Activated T-cell treated with anti-CD3 and anti-CD28 coated beads, Interleukin-2, amount 50 U/mL, for 72 hours (primary cell): ENCODE measurements at places on chromosomes 7 and 10. TPM values are rescaled to one million over a fixed set of nuclear protein-coding genes. Genes with fewer than 3 reads are reported as not detected.

DNA sequence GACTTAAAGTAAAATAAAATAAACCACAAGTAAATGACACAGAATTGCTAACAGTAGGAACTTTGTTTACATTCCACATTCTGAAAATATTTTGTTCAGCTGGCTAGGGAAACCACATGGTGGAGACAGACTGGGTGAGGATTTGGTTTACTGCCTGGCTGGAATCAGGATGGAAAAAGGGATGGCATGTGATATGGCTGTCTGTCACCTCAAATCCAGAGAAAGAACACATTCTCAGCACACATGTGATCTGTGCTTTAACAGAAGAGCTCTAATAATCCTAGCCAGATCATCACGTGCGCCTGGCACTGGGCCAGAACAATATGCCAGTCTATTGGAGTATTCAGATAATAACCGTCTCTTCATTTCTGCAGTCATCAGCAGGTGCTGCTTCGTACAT is 90.9 kb upstream of the PIP4K2A start:
- H3K4me1 ChIP-seq: no peaks in the 10 kb centered on the region
- no peak overlapping the region for H3K4me3 ChIP-seq
- no peaks in the 10 kb centered on the region for H3K27me3 ChIP-seq
- H3K36me3 ChIP-seq: no peaks in the 10 kb centered on the region
- DNase-seq: no peak

GRCh38 chr7:36205803-36206202 is 52.7 kb downstream of the EEPD1 start:
- DNase-seq: no peak
- H3K4me3 ChIP-seq: no peak overlapping the region
- no peaks in the 10 kb centered on the region for H3K36me3 ChIP-seq
- peaks cover 61% of the 10 kb centered on the region for H3K4me1 ChIP-seq

- peaks cover 7% of the 10 kb centered on the region for H3K4me1 ChIP-seq
- H3K4me3 ChIP-seq: no peak overlapping the region
- peaks cover 80% of the 10 kb centered on the region for H3K27me3 ChIP-seq
Measured at GRCh38 chr7:1225441-1226185, 7.1 kb upstream of the UNCX start.

DNA sequence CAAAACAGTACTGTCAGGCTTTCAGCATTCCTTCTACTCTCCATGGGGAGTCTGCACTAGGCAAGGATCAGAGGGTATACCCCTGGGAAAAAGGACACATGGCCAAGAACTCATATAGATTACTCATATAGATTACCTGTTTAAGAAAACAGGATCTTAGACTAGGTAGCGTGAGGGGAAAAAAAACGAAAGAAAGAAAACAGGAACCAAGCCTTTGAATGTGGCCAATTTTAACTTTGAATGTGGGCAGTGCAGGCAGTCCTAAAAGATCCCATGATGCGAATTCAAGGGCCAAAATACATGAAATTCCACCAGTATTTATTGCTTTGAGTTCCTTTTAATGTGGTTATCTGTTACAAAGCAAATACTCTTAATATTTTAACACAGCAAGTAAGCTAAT is 108.6 kb upstream of the TAC1 start:
- no peak overlapping the region for H3K27ac ChIP-seq
- H3K4me1 ChIP-seq: no peaks in the 10 kb centered on the region
- no peak overlapping the region for H3K4me3 ChIP-seq
- H3K27me3 ChIP-seq: peaks cover 10% of the 10 kb centered on the region

DNA sequence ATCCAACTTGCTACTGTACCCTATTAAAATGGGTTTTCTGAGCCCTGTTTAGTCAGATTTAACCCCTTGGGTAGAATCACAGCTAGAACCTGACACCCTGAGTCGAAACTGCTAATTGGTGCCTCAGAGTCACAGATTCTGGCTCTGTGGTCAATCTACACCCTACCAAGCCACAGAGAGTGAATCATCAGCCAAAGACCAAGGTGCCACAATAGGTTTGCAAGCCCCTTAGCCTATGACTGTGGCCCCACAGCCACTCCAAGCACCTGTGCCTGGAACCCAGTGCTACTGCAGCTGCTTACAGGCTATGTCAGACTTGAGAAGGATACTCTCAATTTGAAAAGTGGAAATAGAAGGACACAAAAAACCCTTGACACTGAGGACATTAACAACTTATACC is 202.8 kb upstream of the KCND2 start:
- H3K4me1 ChIP-seq: no peaks in the 10 kb centered on the region
- no peaks in the 10 kb centered on the region for H3K36me3 ChIP-seq
- no peak overlapping the region for H3K4me3 ChIP-seq
- DNase-seq: no peak
- no peaks in the 10 kb centered on the region for H3K27me3 ChIP-seq

- DNase-seq: no peak
- H3K27me3 ChIP-seq: no peaks in the 10 kb centered on the region
- no peak overlapping the region for H3K4me3 ChIP-seq
- H3K36me3 ChIP-seq: peaks cover 6% of the 10 kb centered on the region
- peaks cover 75% of the 10 kb centered on the region for H3K4me1 ChIP-seq
Measured at GRCh38 chr7:55521512-55521911, 50.8 kb downstream of the VOPP1 start.

- H3K27me3 ChIP-seq: no peaks in the 10 kb centered on the region
- H3K4me1 ChIP-seq: peaks cover 10% of the 10 kb centered on the region
- no peaks in the 10 kb centered on the region for H3K36me3 ChIP-seq
- no peak overlapping the region for H3K27ac ChIP-seq
Measured at GRCh38 chr7:76310102-76310957, 7.9 kb downstream of the HSPB1 start.

Gene TMEM130
- 2.0 TPM for total RNA-seq

Gene MRLN
- not detected for total RNA-seq

DNA sequence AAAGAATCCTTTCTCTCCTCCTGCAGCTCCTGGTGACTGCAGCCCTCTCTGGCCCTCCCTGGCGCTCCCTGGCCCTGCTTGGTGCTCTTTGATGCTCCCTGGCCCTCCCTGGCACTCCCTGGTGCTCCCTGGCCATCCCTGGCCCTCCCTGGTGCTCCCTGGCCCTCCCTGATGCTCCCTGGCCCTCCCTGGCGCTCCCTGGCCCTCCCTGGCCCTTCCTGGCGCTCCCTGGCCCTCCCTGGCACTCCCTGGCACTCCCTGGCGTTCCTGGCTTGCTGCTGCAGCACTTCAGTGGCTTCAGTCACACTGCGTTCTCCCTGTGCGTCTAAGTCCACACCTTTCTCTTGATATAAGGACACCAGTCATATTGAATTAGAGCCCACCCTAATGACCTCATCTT is 15.2 kb upstream of the FGFR2 start:
- H3K36me3 ChIP-seq: no peaks in the 10 kb centered on the region
- H3K27ac ChIP-seq: no peak overlapping the region
- H3K27me3 ChIP-seq: peaks cover 15% of the 10 kb centered on the region
- no peak for DNase-seq

DNA sequence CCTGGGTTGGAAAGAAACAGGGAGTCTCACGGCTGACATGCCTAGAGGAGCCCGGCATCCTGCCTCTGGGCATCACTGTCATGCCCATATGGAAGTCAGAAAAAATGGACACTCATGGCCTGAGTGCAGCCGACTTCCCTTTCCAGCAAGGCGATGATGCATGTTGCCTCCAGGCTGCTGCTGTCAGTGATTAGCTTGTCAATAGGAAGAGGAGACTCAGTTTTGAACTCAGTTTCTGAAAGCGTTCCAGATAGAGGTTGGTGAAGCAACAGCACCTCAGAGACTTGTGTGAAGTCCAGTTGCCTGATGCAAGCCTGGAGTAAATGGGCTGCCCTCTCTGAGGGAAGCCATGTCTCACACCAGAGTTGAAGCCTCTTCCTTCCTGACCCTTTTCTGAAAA is 148.4 kb downstream of the TPST1 start:
- no peaks in the 10 kb centered on the region for H3K4me1 ChIP-seq
- no peaks in the 10 kb centered on the region for H3K27me3 ChIP-seq
- H3K4me3 ChIP-seq: no peak overlapping the region
- no peaks in the 10 kb centered on the region for H3K36me3 ChIP-seq
- H3K27ac ChIP-seq: no peak overlapping the region

- peaks cover 43% of the 10 kb centered on the region for H3K36me3 ChIP-seq
- H3K4me3 ChIP-seq: no peak overlapping the region
- H3K27me3 ChIP-seq: no peaks in the 10 kb centered on the region
- no peak for DNase-seq
- H3K4me1 ChIP-seq: no peaks in the 10 kb centered on the region
Measured at GRCh38 chr10:90885176-90885575, 13.4 kb downstream of the RPP30 start.

GRCh38 chr10:132827423-132827789 is 41.5 kb upstream of the NKX6-2 start:
- no peak overlapping the region for H3K4me3 ChIP-seq
- no peaks in the 10 kb centered on the region for H3K36me3 ChIP-seq
- H3K4me1 ChIP-seq: no peaks in the 10 kb centered on the region
- no peak overlapping the region for H3K27ac ChIP-seq
- H3K27me3 ChIP-seq: no peaks in the 10 kb centered on the region
- no peak for DNase-seq

DNA sequence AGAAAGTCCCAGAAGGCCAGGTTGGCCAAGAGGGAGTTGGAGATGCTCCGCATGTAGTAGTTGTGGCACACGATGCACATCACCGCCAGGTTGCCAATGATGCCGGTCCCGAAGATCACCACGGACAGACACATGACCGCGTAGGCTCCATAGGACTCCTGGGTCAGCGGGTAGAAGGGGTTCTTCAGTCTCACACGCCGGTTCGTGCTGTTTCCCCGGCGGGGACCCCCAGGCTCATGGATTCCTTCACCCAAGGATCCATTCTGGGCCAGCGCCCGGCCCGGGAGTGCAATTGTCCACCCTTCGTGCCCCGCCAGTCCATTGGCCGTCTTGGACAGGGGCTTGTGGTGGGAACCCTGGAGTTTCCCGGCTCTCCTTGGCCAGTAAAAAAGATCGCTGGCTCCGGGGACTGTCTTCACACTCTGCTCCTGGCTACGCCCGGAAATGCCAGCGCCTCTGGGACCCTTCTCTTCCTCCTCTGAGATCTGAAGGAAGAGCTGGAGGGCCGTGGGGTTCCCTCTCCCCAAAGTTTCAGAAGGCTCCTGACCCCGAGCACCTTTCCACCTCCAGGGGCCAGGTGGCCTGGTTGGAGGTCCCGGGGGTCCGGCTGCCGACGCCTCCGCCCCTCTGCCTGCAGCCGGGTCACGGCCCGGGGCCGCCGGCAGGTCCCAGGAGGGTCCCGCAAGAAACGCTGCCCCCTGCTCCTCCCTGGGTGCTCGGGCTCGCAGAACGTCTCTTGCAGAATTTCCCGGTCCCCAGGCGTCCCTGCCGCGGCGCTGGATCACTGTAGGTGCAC is 1.3 kb downstream of the GPR37 start:
- peaks cover 65% of the 10 kb centered on the region for H3K27me3 ChIP-seq
- H3K4me3 ChIP-seq: peak overlapping the region; percentile 88
- H3K4me1 ChIP-seq: peaks cover 18% of the 10 kb centered on the region
- no peak for DNase-seq
- no peaks in the 10 kb centered on the region for H3K36me3 ChIP-seq

- H3K27ac ChIP-seq: no peak overlapping the region
- H3K4me3 ChIP-seq: no peak overlapping the region
- H3K27me3 ChIP-seq: peaks cover 6% of the 10 kb centered on the region
- peaks cover 3% of the 10 kb centered on the region for H3K36me3 ChIP-seq
- no peak for DNase-seq
Measured at GRCh38 chr7:73995330-73995729, 32.6 kb upstream of the ELN start.

DNA sequence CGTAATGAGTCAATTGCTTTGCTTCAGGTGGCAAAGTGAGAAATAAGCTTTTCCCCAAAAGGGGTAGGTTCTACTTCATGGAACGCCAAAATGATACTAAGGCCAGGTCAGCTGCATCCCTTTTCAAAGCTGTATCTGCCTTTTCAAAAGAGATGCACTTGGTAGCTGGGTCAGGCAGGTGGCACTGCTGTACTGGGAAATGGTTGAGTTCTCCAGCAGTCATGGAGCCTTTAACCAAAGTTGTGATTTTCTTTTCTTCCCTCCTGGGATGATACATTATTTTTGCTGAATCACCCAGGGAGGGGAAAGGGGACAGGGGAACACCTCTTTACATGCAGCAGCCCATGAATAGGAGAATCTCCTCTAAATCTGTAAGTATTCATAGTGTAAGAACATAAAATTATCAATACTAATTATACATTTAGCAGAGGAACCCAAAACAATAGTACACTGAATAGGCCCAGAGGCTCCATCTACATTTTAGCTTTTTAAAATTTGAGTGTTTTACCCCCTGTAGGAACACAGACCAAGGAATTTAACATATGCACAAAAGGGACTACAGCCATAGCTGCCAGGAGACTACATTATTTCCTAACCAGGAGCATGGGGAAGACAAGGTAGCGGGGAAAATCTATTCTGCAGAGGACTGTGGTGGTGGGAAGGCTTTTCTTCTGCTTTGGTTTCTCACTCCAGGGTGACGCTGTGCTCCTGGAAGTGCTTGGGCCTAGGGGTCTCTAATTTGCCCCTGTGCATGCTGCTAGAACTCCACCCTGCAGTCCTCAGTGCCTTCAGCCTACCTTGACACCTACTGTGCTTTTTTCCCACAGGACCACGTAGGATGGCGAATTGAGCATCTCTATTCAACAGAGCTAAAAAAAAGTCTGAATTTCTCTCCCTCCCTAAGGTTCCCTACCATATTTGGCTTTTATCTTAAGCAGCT is 6.4 kb upstream of the GPR22 start:
- no peaks in the 10 kb centered on the region for H3K36me3 ChIP-seq
- no peaks in the 10 kb centered on the region for H3K4me1 ChIP-seq
- no peak overlapping the region for H3K27ac ChIP-seq
- no peaks in the 10 kb centered on the region for H3K27me3 ChIP-seq
- DNase-seq: peak; percentile 37

- peaks cover 5% of the 10 kb centered on the region for H3K36me3 ChIP-seq
- DNase-seq: no peak
- H3K4me1 ChIP-seq: no peaks in the 10 kb centered on the region
- no peak overlapping the region for H3K27ac ChIP-seq
- no peak overlapping the region for H3K4me3 ChIP-seq
- H3K27me3 ChIP-seq: no peaks in the 10 kb centered on the region
Measured at GRCh38 chr7:158228131-158228530, 359.5 kb downstream of the PTPRN2 start.

DNA sequence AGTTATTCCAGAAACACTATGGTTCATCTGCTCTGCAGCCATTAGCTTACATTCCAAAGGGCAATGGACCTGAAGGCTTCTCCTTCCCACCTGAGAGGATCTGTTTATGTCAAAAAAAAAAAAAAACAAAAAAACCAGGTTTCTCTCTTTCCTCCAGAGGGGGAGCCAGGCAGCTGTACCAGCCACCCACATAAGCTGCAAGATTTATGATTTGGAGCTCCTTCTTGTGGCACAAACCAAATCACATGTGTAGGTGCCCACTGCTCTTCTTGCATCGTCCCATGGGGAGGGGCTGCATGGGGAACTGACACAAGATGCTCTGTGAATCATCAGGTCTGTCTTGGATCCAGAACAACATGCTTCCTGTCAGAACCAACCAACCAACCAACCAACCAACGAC is 231.6 kb upstream of the IGFBP3 start:
- no peak for DNase-seq
- H3K36me3 ChIP-seq: no peaks in the 10 kb centered on the region
- no peak overlapping the region for H3K27ac ChIP-seq
- no peaks in the 10 kb centered on the region for H3K4me1 ChIP-seq
- no peak overlapping the region for H3K4me3 ChIP-seq

Gene GFRA1
- total RNA-seq: not detected
